Brain (organoid and tissue), 16 donors: ENCODE measurements at places on chromosomes 4 and X. TPM values are rescaled to one million over a fixed set of nuclear protein-coding genes. Genes with fewer than 3 reads are reported as not detected.
A peak's percentile ranks its signal among the peaks of the same experiment; 100 is the strongest.

The SPANXB1 gene
- polyA plus RNA-seq = not detected

GRCh38 chrX:65726715-65727114 lies 59.3 kb downstream of the MSN start:
- peak; percentile 65 for DNase-seq

DNA sequence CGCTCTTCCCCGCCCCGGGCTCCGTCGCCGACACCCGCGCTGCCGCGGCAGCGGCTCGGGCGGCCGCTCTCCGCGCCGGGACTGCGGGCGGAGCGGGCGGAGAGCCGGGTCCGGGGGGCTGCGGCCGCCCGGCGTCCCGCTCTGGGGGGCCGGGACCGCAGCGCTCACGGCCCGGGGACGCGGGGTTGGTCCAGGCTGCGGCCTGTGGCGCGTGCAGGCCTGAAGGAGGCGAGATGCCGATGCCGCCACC lies 492 bp downstream of the GALNT7 start:
- no peak for DNase-seq

The MTTP gene
- polyA plus RNA-seq = 0.90 TPM

The GUCY1B1 gene
- polyA plus RNA-seq = 9.8 TPM

GRCh38 chr4:185874516-185875230 lies 62.7 kb upstream of the SORBS2 start:
- DNase-seq = no peak

The TLR6 gene
- 0.10 TPM for polyA plus RNA-seq

DNA sequence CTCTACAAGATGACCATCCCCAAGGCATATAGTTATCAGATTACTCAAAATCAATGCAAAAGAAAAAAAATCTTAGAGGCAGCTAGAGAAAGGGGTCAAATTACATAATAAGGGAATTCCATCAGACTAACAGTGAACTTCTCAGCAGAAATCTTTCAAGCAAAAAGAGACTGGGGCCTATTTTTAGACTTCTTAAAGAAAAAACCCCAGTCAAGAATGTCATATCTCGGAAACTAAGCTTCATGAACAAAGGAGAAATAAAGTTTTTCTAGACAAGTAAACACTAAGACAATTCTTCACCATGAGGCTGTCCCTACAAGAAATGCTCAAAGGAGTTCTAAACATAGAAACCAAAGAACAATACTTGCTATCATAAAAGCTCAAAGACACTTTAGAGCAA lies 51.7 kb downstream of the RAB28 start:
- DNase-seq = no peak

The CLCN4 gene
- polyA plus RNA-seq = 22.2 TPM

The CXCL11 gene
- polyA plus RNA-seq = not detected

The RHOXF1 gene
- polyA plus RNA-seq = not detected

The TLR10 gene
- polyA plus RNA-seq = 0.20 TPM

The NSG1 gene
- 267 TPM for polyA plus RNA-seq

The ATRX gene
- polyA plus RNA-seq = 9.7 TPM

The CSAG3 gene
- polyA plus RNA-seq = not detected

GRCh38 chr4:108535757-108536156 lies 84.6 kb upstream of the RPL34 start:
- DNase-seq = no peak

DNA sequence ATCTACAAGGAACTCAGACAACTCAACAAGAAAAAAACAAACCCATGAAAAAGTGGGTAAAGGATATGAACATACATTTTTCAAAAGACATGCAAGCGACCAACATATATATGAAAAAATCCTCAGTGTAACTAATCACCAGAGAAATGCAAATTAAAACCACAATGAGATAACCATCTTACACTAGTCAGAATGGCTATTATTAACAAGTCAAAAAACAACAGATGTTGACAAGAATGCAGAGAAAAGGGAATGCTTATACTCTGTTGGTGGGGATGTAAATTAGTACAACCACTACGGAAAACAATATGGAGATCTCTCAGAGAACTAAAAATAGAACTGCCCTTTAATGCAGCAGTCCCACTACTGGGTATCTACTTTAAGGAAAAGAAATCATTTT lies 12.1 kb downstream of the NIPAL1 start:
- DNase-seq = no peak

- DNase-seq = no peak
Measured at GRCh38 chr4:152434011-152434410, 101.9 kb downstream of the FBXW7 start.

GRCh38 chr4:2462992-2463762 lies 5.7 kb upstream of the RNF4 start:
- no peak for DNase-seq

The ART3 gene
- polyA plus RNA-seq = 1.2 TPM

GRCh38 chr4:20252656-20253282 lies 1.1 kb downstream of the SLIT2 start:
- peak; percentile 56 for DNase-seq

The DMRTC1 gene
- 0.83 TPM for polyA plus RNA-seq

- no peak for DNase-seq
Measured at GRCh38 chrX:28016823-28017222, 35.6 kb upstream of the DCAF8L1 start.
